Type B pancreatic cell (in vitro differentiated cells): ENCODE measurements at places on chromosomes 12 and 14. TPM values are rescaled to one million over a fixed set of nuclear protein-coding genes. Genes with fewer than 3 reads are reported as not detected.

Gene KRT5
- total RNA-seq = 13.0 and 25.0 TPM in 2 replicates

Gene ATP5F1B
- 692 and 828 TPM in 2 replicates for total RNA-seq

GRCh38 chr12:84397263-84397662 is 515.3 kb downstream of the SLC6A15 start:
- no peak for DNase-seq

GRCh38 chr12:71216725-71217579 is 59.2 kb upstream of the TSPAN8 start:
- no peak for DNase-seq
